Heart right ventricle (tissue), 16 donors: ENCODE measurements at places on chromosomes 2 and 18. TPM values are rescaled to one million over a fixed set of nuclear protein-coding genes. Genes with fewer than 3 reads are reported as not detected.

The UGT1A10 gene
- total RNA-seq: not detected

The SNTG2 gene
- total RNA-seq: 1.6 TPM

The CUL3 gene
- total RNA-seq: 60.2 TPM

The TXNDC2 gene
- 0.22 TPM for total RNA-seq

The CASP8 gene
- total RNA-seq: 3.9 TPM

The LYG1 gene
- not detected for total RNA-seq

The KCNJ13 gene
- total RNA-seq: not detected

The TTR gene
- not detected for total RNA-seq

The SMAD7 gene
- 28.6 TPM for total RNA-seq

The UGT1A4 gene
- total RNA-seq: not detected

The INPP5D gene
- total RNA-seq: 3.8 TPM

The TBR1 gene
- total RNA-seq: not detected

The C2orf66 gene
- not detected for total RNA-seq

The SKOR2 gene
- total RNA-seq: not detected

The PROKR1 gene
- total RNA-seq: not detected

The NT5C1B gene
- total RNA-seq: not detected

The GPR17 gene
- total RNA-seq: not detected

The CRYGC gene
- not detected for total RNA-seq

The EHD3 gene
- total RNA-seq: 31.3 TPM

The TPGS2 gene
- total RNA-seq: 29.6 TPM
